A549 treated with Mapracorat at 1 μM for 4 hours (cell line): ENCODE measurements at places on chromosomes 5 and 9. TPM values are rescaled to one million over a fixed set of nuclear protein-coding genes. Genes with fewer than 3 reads are reported as not detected.

Gene SPINK13
- total RNA-seq = 0.27 to 0.30 TPM (median 0.27 TPM) in 3 of 5 replicates, not detected in the others

Gene PCDHB14
- total RNA-seq = 0.05 to 0.21 TPM (median 0.14 TPM) in 5 replicates

Gene GRIA1
- total RNA-seq = not detected in 5 replicates

Gene PCDHGA11
- 0.04 to 0.06 TPM (median 0.05 TPM) in 3 of 5 replicates, not detected in the others for total RNA-seq

Gene DNAJC21
- 23.5 to 25.9 TPM (median 25.2 TPM) in 5 replicates for total RNA-seq

Gene SLC25A2
- total RNA-seq = not detected in 5 replicates

Gene GPX3
- 14.9 to 20.3 TPM (median 17.4 TPM) in 5 replicates for total RNA-seq

Gene RANBP3L
- total RNA-seq = not detected in 5 replicates

Gene PCDHA6
- 0.06 to 0.08 TPM in 2 of 5 replicates, not detected in the others for total RNA-seq

Gene EPB41L4A
- 2.3 to 3.4 TPM (median 2.9 TPM) in 5 replicates for total RNA-seq

Gene ZNG1C
- total RNA-seq = 52.7 to 93.5 TPM (median 60.4 TPM) in 5 replicates

Gene PAEP
- total RNA-seq = 0.25 to 0.45 TPM (median 0.34 TPM) in 4 of 5 replicates, not detected in the other

Gene PLCXD3
- total RNA-seq = 0.12 to 0.21 TPM (median 0.16 TPM) in 5 replicates

Gene OSMR
- 50.3 to 72.5 TPM (median 65.5 TPM) in 5 replicates for total RNA-seq

Gene DTWD2
- total RNA-seq = 0.77 to 1.6 TPM (median 1.3 TPM) in 5 replicates

Gene STPG3
- total RNA-seq = not detected in 5 replicates

Gene RPS23
- total RNA-seq = 3,355 to 5,486 TPM (median 3,454 TPM) in 5 replicates

Gene PCDHA13
- total RNA-seq = 0.05 to 0.06 TPM in 2 of 5 replicates, not detected in the others

Gene ARL10
- 0.27 to 1.1 TPM (median 0.67 TPM) in 5 replicates for total RNA-seq

Gene HSPB3
- total RNA-seq = not detected in 5 replicates

Gene SLC22A4
- 5.3 to 5.7 TPM (median 5.5 TPM) in 5 replicates for total RNA-seq

Gene PTGDS
- 0.44 to 0.61 TPM (median 0.47 TPM) in 4 of 5 replicates, not detected in the other for total RNA-seq

Gene NMUR2
- 0.08 to 0.21 TPM (median 0.09 TPM) in 4 of 5 replicates, not detected in the other for total RNA-seq

Gene PCA3
- total RNA-seq = not detected in 5 replicates

Gene LHX6
- total RNA-seq = 1.9 to 2.4 TPM (median 2.1 TPM) in 5 replicates

Gene ECSCR
- not detected in 5 replicates for total RNA-seq

Gene SLCO6A1
- not detected in 5 replicates for total RNA-seq

Gene RAB3C
- not detected in 5 replicates for total RNA-seq

Gene KIF12
- total RNA-seq = 2.0 to 2.6 TPM (median 2.2 TPM) in 5 replicates

Gene ANKRD18A
- 8.0 to 14.8 TPM (median 13.1 TPM) in 5 replicates for total RNA-seq

Gene SEMA5A
- not detected in 5 replicates for total RNA-seq

Gene NKD2
- total RNA-seq = 16.2 to 22.8 TPM (median 21.8 TPM) in 5 replicates

Gene FAT2
- total RNA-seq = 0.04 TPM in 1 of 5 replicates, not detected in the others

Gene PFN3
- not detected in 5 replicates for total RNA-seq

Gene DOCK2
- 0.84 to 3.5 TPM (median 2.5 TPM) in 5 replicates for total RNA-seq

Gene TNFSF15
- 0.08 to 0.12 TPM (median 0.10 TPM) in 5 replicates for total RNA-seq

Gene PHF2
- total RNA-seq = 13.8 to 16.9 TPM (median 16.2 TPM) in 5 replicates

Gene CYLC2
- total RNA-seq = not detected in 5 replicates

Gene FRMD3
- 4.2 to 6.5 TPM (median 4.4 TPM) in 5 replicates for total RNA-seq

Gene LIFR
- 5.0 to 8.1 TPM (median 6.6 TPM) in 5 replicates for total RNA-seq

Gene CREBRF
- 1.6 to 3.0 TPM (median 2.8 TPM) in 5 replicates for total RNA-seq

Gene SREK1IP1
- 8.1 to 9.7 TPM (median 9.5 TPM) in 5 replicates for total RNA-seq

Gene PCDHA1
- total RNA-seq = 0.06 to 0.23 TPM (median 0.14 TPM) in 5 replicates

Gene ECM2
- total RNA-seq = 0.10 to 0.16 TPM (median 0.15 TPM) in 5 replicates

Gene ZNF879
- 0.37 to 0.57 TPM (median 0.54 TPM) in 5 replicates for total RNA-seq

Gene ABO
- not detected in 5 replicates for total RNA-seq

Gene EIF4E1B
- total RNA-seq = not detected in 5 replicates

Gene ZBED3
- 3.4 to 4.8 TPM (median 3.9 TPM) in 5 replicates for total RNA-seq

Gene NSG2
- not detected in 5 replicates for total RNA-seq

Gene GRXCR2
- not detected in 5 replicates for total RNA-seq

Gene ZFP2
- 0.08 TPM in 1 of 5 replicates, not detected in the others for total RNA-seq

Gene RNF183
- 0.08 TPM in 1 of 5 replicates, not detected in the others for total RNA-seq
